ENCODE measurements at places on chromosomes 6 and 20. TPM values are rescaled to one million over a fixed set of nuclear protein-coding genes. Genes with fewer than 3 reads are reported as not detected.

GRCh38 chr6:111564482-111564945, 41.2 kb downstream of the TRAF3IP2 start:
- peaks cover 77% of the 10 kb centered on the region for H3K4me1 ChIP-seq
- DNase-seq = no peak
- H3K27me3 ChIP-seq = no peaks in the 10 kb centered on the region
- H3K27ac ChIP-seq = peak overlapping the region; percentile 71

GRCh38 chr20:20823476-20823881, 111.0 kb upstream of the RALGAPA2 start:
- peaks cover 10% of the 10 kb centered on the region for H3K27me3 ChIP-seq
- no peak for DNase-seq
- H3K4me3 ChIP-seq = no peak overlapping the region

DNA sequence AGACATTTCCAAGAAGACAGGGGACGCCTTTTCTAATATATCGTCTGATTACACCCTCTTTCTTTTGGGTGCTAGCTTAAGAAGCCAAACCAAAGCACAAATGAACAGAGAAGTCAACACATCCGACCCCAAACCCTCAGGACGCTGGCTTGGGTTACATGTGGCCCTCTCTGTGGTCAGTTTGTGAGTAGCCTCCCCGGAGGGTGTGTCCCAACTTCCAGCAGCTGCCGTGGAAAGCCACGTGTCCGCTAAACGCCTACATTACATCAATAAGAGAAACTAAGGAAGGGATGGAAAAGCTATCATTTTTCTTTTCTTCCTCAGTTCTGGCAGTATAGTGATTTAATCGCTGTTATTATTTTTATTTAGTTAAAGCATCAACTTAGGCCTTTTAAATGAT, 487 bp upstream of the BMP6 start:
- H3K4me1 ChIP-seq = peaks cover 23% of the 10 kb centered on the region
- peaks cover 67% of the 10 kb centered on the region for H3K27me3 ChIP-seq
- no peak for DNase-seq
- H3K36me3 ChIP-seq = no peaks in the 10 kb centered on the region
- no peak overlapping the region for H3K27ac ChIP-seq

- peaks cover 18% of the 10 kb centered on the region for H3K4me1 ChIP-seq
- no peak for DNase-seq
- H3K27ac ChIP-seq = no peak overlapping the region
- peaks cover 11% of the 10 kb centered on the region for H3K27me3 ChIP-seq
- H3K4me3 ChIP-seq = peak overlapping the region; percentile 1
- peaks cover 12% of the 10 kb centered on the region for H3K36me3 ChIP-seq
These were observed 1.7 kb upstream of the ENTPD6 start for GRCh38 chr20:25193843-25194242.

The FOXC1 gene
- 0.05 TPM for total RNA-seq

Measured in activated T-helper 2 cell treated with anti-CD3 and anti-CD28 coated beads, Interferon-gamma antibody, Interleukin-2, Interleukin-4, amounts not matched to agents 10 μg/mL and 5 μg/mL and 100 μg/mL, durations not matched to agents 14 hours and 24 hours and 36 hours (primary cell).